Fibroblast of skin of scalp (primary cell): ENCODE measurements at places on chromosomes 16 and 17.

DNA sequence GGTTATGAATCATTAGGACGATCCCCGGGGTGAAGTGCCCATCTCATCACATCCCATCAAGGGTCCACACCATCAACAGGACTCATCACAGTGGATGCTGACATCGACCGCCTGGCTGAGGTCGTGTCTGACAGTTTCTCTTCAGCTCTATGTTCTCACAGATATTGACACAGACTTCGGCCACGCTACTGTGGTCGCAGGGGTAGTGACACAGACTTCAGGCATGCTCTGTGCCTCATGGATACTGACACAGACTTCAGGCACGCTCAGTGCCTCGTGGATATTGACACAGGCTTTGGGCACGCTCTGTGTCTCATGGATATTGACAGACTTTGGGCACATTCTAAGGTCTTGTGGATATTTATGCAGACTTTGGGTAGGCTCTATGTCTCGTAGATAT is 50.1 kb downstream of the KLHDC4 start:
- peak; percentile 31 for DNase-seq

DNA sequence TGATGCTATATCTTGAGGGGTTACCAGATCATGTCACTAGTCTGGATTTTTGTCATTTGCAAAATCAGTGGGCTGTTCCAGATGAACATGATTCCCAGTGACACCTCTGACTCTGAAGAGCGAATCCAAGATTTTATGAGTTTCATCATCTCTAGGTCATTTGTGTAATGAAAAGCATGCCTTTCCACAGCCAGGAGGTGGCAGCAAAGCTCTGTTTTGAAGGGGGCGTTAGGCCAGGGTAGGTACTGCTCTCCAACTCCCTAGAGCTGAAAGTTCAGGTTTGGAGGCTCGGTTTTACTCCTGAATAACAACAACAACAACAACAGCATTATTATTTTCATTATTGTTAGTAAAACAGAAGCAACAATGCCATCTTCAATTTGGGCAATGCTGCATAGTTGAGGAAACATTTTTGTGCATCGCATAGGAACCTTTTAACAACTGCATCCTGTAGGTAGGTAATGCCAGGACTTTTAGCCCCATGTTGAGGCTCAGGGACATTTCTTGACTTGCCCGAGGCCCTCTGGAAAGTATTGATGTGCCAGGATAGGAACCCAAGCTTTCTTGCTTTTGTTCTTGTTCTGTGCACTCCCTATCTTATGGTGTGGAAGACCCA is 77.0 kb downstream of the MYH13 start:
- peak; percentile 75 for DNase-seq

- DNase-seq: peak; percentile 66
These were observed 69.2 kb downstream of the PRKCB start for GRCh38 chr16:23905027-23905426.

GRCh38 chr17:40331743-40332641 is 23.0 kb downstream of the RARA start:
- no peak for DNase-seq

- DNase-seq: peak; percentile 93
These were observed 170.7 kb downstream of the CYB561 start for GRCh38 chr17:63275318-63275970.

DNA sequence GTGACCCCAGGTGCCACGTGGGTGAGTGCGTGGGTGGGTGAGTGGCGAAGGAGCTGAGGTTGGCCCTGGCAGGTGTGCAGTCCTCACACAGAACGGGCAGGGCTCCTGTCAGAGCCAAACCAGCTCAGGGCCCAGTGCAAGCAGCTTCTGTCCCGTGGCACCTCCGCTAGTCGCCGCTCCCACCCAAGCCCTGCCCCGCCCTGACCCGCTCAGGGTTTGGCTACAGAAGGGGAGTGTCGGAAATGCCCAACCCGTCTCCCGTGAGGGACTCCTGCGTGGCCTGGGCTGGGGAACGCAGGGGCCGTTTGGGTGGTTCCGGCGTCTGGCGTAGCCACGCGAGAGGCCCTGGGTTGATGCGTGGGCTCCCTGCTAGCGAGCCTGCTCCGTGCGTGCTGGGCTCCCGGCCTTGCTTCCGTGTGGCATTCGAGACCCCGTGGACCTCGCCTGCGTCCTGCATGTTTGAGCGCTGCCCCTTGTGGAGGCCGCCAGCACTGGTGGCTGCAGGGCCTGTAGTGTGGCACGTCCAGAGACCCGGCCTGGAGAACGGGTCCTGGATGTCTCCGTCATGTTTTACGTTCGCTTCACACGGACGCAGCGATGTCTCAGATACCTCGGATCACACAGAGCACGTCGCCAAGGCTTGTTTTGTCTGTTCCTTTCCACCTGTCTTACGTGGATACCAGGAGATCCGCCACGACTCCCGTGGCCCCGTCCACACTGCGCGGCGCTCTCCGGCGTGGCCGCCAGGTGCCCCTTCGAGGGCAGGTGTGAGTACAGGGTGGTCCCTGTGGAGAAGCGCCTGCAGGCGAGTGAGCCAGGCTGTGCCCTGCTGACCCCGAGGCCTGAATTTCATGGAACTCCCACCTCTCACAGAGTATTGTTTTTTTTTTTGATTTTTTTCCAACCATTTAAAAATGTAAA is 10.2 kb downstream of the CAPN15 start:
- DNase-seq: no peak

DNA sequence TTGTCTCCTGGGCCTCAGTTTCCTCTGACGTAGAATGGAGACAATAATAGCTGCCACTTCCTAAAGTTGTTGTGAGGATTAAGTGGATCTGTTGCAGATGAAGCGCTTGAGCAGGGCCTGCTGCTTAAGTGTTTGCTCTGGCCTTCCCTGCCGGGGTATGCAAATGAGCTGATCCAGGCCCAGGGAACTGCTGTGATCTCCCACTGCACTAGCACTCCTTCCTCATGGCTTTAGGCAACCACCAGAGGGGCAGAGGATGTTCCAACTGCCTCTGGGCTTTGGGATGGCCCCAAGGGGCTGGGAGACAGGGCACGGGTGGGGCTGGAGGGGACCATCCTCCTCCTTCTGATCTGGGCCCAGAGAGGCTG is 6.2 kb downstream of the SBK1 start:
- no peak for DNase-seq

DNA sequence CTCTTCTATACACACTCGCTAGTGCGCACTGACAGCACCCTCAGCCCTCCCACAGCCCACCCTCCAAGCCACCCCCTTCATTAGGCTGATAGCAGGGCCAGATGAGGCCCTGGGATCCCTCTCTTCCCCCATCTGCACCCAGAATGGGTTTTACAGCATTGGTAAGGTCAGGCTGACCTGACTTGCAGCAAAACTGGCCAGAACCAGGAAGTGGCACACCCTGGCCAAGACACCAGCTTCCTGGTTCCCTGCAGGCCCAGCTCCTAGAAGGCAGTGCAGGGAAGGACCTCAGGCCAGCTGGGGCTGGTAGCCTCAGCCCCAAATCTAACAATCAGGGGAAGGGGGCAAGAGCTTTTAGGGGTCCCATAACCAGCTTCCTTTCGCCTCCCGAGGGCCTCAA is 50.0 kb upstream of the MRPS23 start:
- no peak for DNase-seq

GRCh38 chr16:19085679-19086200 is 18.3 kb downstream of the COQ7 start:
- DNase-seq: no peak

DNA sequence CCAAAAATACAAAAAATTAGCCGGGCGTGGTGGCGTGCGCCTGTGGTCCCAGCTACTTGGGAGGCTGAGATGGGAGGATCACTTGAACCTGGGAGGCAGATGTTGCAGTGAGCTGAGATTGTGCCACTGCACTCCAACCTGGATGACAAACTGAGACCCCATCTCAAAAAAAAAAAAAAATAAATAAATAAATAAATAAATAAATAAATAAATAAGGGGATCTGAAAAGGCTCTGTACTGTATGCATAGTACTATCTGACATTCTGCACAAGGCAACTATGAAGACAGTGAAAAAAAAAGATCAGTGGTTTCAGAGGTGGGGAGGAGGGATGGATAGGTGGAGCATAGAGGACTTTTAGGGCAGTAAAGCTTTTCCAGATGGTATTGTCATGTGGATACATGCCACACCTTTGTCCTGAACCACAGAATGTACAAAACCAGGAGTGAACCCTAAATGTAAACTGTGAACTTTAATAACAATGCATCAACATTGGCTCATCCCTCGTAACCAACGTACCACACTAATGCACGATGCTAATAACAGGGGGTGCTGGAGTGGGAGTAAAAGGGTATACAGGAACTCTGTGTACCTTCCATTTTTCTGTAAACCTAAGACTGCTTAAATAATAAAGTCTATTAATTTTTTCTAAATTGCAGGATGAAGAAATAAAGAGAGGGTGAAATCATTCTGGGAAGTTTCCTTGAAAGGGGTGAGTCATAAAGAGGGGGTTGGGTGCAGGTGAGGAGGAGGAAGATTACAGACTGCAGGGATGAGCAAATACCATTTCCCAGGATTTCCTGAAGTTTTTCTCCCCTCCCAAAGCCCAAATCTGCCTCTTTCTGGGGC is 155.8 kb upstream of the SDK2 start:
- DNase-seq: no peak

DNA sequence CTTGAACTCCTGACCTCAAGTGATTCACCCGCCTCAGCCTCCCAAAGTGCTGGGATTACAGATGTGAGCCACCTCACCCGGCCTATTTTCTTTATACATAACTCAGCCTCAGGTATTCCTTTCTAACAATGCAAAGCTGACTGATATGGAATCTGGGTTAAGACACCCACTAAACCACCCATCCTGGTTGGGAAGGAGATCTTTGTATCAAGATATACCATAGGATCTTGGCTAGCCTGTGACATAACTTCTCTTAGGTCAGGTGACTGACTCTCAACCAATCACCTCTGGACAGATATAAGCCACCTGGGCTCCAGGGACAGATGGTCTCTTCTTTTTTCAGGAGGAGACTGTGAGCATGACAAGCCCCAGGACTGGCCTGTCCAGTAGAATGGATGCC is 51.2 kb upstream of the NKD1 start:
- DNase-seq: no peak

DNA sequence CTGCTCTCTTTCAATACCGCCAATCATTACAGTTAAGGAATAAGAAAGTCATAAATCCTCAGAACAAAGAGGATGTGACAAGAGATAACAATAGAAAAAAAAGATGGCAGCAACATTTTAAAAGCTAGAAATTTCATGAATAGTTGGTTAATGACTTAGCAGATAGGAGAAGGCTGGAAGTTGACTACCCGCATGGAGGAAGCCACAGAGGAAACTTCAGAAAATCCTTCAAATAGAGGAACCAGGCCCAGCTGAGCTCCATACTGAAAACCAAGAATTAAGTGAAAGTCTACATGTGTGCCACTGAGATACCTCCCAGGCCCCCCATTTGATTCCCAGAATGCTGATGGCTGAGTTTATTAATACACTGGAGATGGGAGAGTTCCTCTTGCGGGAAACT is 109.3 kb downstream of the GSG1L start:
- no peak for DNase-seq

DNA sequence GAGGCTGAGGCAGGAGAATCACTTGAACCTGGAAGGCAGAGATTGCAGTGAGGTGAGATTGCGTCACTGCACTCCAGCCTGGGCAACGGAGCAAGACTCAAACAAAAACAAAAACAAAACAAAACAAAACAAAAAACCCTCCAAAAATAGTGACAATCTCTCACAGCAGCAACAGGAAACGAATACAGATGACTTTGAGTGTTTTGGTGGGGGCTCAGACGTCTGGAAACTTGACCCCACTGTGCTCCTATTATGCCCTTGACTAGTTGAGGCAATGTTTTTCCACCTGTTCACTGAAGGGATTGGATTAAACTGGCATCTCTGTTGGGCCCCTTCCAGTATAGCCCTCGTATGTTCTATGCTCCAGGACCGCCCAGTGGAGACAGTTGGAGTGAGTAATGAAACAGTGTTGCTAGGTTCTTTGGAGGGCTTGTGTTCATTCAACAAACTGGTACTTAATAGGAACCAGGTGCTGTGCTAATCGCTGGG is 167.0 kb downstream of the UTP18 start:
- DNase-seq: no peak

GRCh38 chr16:12265108-12265507 is 288.6 kb downstream of the SNX29 start:
- DNase-seq: no peak

- no peak for DNase-seq
These were observed 2.3 kb downstream of the CASKIN2 start for GRCh38 chr17:75512926-75513640.

DNA sequence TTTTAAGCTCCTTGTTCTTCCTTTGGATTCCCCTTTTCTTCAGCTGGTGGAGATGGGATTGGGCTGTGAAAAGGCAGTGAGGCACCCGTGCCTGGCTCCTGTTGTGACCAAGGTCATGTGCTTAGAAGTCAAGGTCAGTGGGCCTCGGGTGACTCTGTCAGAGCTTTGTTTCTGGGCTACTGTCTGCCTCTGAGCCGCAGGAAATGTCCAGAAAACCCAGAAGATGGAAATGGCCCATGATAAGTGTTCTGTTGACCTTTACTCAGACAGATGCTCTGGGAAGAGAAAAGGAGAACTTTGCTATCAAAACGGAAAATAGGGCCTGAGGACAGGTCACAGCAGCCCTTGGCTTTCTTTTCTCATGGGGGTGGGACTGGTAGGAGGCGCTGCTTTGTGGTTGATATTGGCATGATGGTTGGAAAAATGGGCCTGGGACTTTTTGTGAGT is 2.9 kb downstream of the ABCC1 start:
- DNase-seq: no peak

DNA sequence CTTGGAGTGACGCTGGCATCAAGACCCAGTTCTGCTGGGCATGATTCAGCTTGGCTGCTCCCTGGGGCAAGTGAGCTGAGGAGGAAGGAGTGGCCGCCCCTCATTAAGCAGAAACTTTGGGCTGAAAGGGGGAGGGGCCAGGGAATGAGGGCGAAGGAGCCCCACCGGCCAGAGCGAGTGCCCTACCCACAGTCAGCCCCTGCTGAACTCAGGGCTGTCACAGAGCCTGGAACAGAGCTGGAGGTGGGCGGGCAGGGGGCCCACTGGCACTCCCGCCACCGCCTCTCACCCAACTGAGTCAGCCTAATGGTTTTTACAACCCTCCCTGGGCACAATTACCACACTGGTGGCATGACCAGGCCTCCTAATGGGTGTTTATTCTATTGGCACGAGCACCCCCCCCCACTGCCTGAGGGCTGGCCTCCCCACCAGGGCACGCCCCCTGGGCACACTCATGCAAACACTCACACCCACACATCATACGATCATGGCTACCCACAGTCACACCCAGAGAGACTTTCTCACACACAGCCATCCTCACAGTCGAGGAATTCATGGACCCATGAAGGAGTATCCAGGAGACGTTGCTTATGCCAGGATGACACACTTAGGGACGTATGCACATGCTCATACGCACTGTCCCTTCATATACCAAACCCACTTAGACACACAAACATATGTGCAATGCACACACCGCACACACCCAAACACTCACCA is 19.2 kb downstream of the UNC119 start:
- no peak for DNase-seq

- no peak for DNase-seq
These were observed 21.1 kb upstream of the COX10 start for GRCh38 chr17:14048169-14048568.

GRCh38 chr17:81994593-81995462 is 17.4 kb downstream of the ASPSCR1 start:
- no peak for DNase-seq

GRCh38 chr17:78680436-78680835 is 101.6 kb downstream of the CYTH1 start:
- DNase-seq: no peak

- peak; percentile 87 for DNase-seq
These were observed 23.2 kb downstream of the MAP3K14 start for GRCh38 chr17:45293413-45294211.
